M059J (cell line): ENCODE measurements at places on chromosomes 2 and 18. TPM values are rescaled to one million over a fixed set of nuclear protein-coding genes. Genes with fewer than 3 reads are reported as not detected.
A peak's percentile ranks its signal among the peaks of the same experiment; 100 is the strongest.

GRCh38 chr2:164976301-164976700 lies 21.0 kb upstream of the SLC38A11 start:
- DNase-seq: no peak

DNA sequence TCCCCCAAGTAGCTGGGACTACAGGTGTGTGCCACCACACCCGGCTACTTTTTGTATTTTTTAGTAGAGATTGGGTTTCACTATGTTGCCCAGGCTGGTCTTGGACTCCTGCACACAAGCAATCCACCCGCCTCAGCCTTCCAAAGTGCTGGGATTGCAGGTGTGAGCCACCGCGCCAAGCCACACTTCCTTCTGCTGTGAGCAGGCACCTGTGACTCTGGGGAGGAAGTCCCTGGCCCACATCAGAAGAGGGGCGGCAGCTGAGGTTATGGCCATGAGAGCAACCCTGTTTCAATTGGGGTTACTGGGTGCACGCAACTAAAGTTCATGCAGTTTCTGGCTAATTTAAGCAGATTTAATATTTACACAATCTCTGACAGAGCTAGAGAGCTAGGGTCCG lies 91.0 kb downstream of the PLB1 start:
- DNase-seq: no peak

- DNase-seq: no peak
Observed at GRCh38 chr2:157250836-157251235, 6.7 kb upstream of the GALNT5 start.

- no peak for DNase-seq
Observed at GRCh38 chr2:112870841-112871835, 34.6 kb upstream of the IL1B start.

GRCh38 chr2:133130548-133131246 lies 437.6 kb downstream of the NCKAP5 start:
- DNase-seq: peak; percentile 52

DNA sequence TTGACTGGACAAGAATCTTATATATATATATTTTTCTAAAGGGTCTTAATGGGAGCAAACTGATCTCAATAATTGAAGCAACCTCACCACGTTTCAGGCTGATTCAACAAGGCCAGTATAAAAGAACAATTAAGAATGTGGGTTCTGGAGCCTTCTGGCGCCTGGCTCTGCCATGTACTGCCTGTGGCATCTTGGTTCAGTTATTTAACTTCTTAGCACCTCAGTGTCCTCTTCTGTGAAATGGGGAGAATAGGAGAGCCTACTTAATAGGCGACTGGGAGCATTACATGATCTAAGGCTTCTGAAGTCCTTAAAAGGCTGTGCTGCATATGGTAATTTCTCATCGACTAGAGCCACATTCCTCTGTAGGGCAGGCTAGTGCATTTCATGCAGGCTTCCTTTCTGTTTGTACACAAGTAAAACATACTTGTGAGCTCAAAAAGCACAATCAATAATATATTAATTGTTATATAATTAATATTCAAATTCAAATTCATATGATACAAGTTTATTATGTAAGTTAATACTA lies 118.4 kb upstream of the LYPD1 start:
- DNase-seq: no peak

Gene CHRNA1
- total RNA-seq: 0.17 TPM in 1 of 2 replicates, not detected in the other

Gene COLEC11
- total RNA-seq: 0.10 TPM in 1 of 2 replicates, not detected in the other

DNA sequence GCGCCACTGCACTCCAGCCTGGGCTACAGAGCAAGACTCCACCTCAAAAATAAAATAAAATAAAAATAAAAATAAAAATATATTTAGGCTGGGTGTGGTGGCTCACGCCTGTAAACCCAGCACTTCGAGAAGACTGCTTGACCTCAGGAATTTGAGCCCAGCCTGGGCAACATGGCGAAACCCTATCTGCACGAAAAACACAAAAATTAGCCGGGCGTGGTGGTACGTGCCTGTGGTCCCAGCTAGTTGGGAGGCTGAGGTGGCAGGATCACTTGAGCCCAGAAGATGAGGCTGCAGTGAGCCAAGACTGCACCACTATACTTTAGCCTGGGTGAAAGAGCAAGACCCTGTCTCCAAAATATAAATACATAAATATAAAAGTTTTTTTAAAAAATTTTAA lies 6.4 kb downstream of the RTN4 start:
- DNase-seq: no peak

DNA sequence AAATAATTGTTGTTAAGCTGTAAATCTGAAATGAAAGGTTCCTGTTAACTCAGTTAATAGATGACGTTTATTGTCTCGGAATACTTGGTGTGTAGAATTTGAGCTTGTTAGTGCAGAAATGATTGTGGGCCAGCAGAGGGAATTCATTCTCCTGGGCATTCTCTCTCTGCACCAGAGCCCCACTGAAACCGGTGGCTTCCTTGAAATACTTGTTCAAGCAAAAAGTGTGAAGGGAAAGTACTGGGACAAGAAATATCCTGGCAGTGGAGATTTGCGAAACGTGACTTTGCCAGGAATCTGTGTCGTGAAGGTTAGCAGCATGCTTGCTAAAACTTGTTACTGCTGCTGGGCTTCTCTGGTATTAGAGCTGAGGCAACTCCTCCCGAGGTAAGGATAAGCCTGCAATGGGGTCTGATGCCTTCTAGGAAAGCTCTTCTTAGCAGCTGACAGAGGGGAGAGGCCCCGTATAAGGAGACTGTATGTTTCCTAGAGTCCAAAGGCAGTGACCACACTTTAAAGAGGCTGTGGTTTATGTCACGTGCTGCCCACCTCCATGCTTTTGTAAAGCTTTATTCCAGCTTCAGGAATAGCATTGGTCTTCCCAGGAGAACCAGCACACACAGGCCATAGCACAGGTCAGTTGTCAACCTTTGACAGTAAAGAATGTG lies 2.0 kb downstream of the ITGA6 start:
- no peak for DNase-seq

DNA sequence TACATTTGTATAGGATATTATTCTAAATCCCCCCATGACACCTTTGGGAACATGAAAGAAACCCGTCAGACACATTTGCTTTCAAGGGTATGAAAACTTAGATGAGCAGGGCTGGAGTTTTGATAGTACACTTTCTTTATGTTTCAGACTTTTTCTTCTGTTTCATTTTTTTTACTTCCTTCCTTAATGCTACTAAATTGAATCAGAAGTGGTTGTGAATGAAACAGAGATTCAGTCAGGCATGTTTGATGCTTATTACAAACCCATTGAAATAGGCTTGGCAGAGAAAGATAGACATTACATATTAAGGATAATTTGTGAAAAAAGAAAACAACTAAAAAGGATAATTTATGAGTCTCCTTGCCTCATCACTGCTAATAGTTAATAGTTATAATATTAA lies 26.8 kb downstream of the SLC30A6 start:
- DNase-seq: no peak

- no peak for DNase-seq
Observed at GRCh38 chr2:6236317-6236716, 544.1 kb downstream of the SOX11 start.

- DNase-seq: no peak
Observed at GRCh38 chr2:164933671-164934189, 21.6 kb downstream of the SLC38A11 start.

DNA sequence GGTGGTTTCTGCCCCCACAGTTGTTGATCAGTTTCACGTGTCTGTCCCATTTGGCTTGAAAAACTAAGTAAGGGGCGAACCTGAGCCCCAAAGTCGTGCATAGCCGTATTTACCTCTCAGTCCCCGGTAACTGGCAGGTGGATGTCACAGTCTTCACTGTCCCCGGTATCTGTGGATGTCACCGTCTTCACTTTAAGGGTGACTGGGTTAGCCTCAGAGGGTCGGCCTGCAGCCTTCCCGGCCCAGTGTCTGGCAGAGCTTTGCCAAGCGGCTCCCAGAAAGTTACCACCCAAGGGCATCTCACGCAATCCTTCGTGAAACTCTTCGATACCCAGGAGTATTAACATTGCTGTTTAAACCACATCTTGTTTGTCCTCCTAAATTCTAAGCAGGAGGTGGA lies 125.3 kb upstream of the CTDP1 start:
- no peak for DNase-seq

DNA sequence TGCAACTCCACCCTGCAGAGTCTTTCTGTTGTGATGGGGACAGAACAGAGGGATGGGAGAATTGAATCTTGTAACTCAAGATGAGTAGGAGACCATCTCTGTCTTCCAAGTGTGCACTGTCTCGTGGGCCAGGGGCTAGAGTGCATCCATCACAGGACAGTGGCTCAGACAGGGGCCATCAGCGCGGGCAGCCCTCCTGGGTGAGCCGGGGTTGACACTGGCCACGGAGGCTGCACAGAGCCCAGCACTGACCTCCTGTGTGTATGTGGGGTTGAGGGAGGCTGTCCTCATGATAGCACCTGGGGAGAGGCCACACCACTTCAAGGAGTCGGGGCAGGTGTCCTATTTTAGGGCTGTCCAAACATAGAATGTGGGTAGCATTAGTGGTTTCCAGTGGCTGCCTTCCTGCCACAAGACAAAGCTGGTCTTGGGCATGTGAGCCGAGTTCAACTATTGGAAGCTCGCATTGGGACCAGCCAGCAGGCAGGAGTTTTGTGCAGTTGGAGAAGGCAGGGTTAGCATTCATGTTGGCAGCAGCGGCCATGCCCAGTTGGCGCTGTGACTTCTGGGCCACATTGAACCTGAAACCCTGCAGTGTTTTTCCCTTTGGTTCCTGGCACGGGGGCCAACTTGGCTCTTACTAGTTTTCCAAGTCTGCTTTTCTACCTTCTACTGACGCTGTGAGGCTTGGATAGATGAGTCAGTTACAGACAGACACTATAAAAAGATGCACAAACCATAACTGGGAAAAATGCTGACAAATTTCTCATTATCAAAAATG lies 45.3 kb downstream of the ACOXL start:
- DNase-seq: no peak

Gene LTBP1
- 4.4 and 9.2 TPM in 2 replicates for total RNA-seq

Gene MOGAT1
- total RNA-seq: not detected in 2 replicates

DNA sequence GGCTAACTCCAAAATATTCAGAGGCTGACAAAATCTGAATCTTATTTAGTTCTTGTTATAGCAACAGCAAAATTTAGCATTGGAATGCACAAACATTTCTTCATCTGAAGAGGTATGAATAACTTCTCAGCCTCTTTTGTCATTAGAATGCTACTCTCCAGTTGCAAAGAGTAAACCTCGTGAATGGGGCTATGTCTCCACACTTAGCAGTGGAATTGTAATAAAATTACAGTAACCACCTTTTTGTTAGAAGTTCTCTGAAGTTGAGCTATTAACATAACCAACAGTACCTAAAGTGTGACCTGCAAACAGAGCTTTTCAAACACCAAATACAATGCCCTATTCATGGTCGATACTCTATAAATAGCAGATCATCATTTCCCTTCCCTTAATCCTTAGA lies 50.2 kb upstream of the GALNT3 start:
- no peak for DNase-seq

DNA sequence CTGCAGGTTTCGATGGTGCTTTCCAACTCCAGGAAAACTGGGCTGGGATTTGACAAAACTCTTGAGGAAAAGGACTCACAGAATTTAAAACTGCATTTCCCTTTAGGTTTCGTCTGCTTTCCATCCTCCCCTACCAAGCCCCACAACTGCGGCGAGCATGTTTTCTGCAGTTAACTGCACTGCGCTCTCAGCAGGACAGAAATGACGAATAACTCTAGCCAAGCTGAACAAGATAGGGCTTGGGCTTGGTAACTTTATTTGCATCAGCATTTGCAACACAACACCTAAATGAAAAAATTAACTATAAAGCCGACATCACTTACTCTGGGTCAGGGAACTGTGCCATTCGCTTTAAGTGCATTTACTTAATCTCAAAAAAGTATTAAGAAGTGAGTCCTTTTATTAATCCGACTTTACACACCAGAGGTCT lies 669 bp upstream of the PIKFYVE start:
- DNase-seq: peak; percentile 29

GRCh38 chr18:52598921-52599320 lies 258.9 kb downstream of the DCC start:
- DNase-seq: no peak

DNA sequence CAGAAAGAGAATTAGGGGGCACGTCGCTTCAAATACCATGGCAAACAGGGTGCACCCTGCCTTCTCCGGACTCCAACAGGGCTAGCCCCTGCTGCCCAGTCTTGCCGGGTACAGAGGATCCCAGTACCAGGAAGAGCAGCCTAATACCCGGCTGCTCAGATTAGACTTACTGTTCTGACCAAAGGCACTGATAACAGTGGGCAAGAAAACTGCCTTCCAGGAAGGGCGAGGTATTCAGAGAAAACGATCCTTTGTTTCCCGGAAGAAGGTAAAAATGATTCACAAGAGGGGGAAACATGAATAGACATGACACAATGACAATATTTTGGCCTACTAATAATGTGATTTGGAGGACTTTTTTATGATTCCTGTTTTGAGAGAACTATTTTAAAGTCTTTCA lies 99.9 kb downstream of the SS18 start:
- DNase-seq: no peak

Gene ZNF396
- 1.7 TPM in 2 replicates for total RNA-seq

Gene GPR55
- 0.79 TPM in 1 of 2 replicates, not detected in the other for total RNA-seq
